ENCODE measurements at places on chromosomes 2 and 18.
A peak's percentile ranks its signal among the peaks of the same experiment; 100 is the strongest.

GRCh38 chr2:21233194-21233593, 109.4 kb downstream of the TDRD15 start:
- no peak for DNase-seq

DNA sequence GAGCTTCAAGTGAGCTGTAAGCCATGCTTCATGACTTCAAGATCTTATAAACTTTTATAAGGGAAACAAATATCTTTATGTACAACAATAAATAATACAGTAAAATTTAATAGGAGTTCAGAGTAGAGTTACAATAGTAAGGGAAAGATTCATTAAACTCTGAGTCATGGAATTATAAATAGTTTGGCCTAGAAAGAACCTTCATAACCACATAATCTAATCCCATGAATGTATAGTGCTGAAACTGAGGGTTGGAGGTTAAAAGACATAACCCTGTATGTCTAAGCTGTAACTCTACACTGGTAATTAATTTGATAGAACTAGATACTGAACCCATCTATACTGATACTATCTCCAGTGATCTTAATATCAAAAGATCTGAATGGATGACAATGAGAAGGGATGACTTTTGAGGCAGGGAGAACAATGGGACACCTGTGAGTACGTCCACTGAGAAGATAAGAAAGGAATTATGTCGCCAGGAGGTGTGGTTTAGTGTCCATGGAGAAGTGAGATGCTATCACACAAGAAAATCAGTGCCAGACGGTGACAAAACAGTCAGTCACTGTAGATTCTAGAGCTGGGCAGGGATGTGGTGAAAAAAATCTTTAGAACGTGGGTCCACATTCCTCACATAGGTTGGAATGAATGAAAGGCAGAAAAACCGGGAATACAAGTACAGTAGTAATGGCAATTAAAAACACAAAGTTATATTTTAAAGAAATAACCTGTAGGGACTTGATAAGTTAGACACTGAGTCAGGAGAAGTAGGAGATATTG, 1.1 kb downstream of the IL1F10 start:
- DNase-seq: no peak

GRCh38 chr18:37578886-37579513, 13.4 kb upstream of the CELF4 start:
- no peak for DNase-seq

GRCh38 chr18:7221424-7222155, 9.3 kb upstream of the LRRC30 start:
- DNase-seq: no peak

- DNase-seq: no peak
These were observed 58.4 kb downstream of the RABL2A start for GRCh38 chr2:113685471-113685870.

DNA sequence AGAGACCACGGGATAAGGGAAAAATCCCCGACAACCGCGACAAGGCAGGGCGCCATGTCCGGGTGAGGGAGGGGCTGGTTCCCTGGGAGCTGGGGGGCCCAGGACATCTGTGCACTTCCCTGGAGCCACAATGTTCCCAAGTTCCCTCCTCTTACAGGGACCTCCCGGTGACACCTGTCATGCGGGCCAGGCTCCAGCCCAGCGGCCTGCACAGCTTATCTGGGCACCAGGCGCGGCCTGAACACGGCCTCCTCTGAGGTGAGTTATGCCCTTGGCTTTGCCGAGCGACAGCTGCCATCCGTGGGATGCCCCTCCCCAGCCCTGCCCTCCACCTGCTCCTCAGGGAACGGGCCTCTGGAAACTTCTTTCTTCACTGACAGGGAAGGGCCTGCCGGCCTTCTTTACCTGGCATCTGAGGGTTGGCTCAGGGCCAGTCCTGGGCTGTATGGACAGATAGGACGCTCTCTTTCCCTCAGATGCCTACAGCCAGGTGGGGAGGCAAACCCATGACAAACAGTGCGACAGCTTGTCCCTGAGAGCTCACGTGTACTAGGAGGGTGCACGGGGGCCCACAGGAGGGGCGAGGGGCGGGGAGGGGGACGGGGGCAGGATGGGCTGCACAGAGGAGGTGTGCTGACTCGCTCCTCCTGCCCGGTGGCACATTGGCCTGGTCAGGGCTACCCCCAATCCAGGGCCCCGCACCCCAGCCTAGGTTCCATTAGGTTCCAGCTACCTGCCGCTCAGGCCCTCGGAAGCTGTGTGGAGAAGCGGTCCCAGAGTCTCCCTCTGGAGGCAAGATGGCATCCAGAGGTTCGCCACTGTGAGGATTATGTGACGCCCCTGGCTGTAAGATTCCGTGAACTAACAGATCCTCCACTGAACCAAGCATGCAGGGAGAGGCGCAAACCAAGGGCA, 34.9 kb upstream of the HPCAL1 start:
- no peak for DNase-seq

GRCh38 chr18:38750751-38751150, 1185.2 kb upstream of the CELF4 start:
- no peak for DNase-seq

GRCh38 chr2:232321156-232321816, 57.3 kb upstream of the ALPP start:
- no peak for DNase-seq

GRCh38 chr2:75199428-75200011, at the start of gene TACR1:
TSS of gene TACR1 (minus strand) at chr2:75199520. CDS start at chr2:75198934, 586 bp downstream.
- DNase-seq: no peak

GRCh38 chr2:188291617-188292347, at the start of gene GULP1:
TSS of gene GULP1 (plus strand) at chr2:188291874. CDS start at chr2:188477703, 185,829 bp downstream.
- DNase-seq: no peak

- no peak for DNase-seq
These were observed 152.6 kb downstream of the EXOC6B start for GRCh38 chr2:72673279-72673678.

- DNase-seq: no peak
These were observed 21.7 kb downstream of the KCTD18 start for GRCh38 chr2:200488169-200488568.

- no peak for DNase-seq
These were observed 4.6 kb upstream of the ST8SIA3 start for GRCh38 chr18:57347784-57348183.

- DNase-seq: no peak
These were observed 2.9 kb upstream of the DSG4 start for GRCh38 chr18:31373641-31374040.

- DNase-seq: no peak
These were observed 53.0 kb upstream of the LCLAT1 start for GRCh38 chr2:30394096-30394495.

- no peak for DNase-seq
These were observed 138.7 kb upstream of the AQP4 start for GRCh38 chr18:27004056-27004829.

DNA sequence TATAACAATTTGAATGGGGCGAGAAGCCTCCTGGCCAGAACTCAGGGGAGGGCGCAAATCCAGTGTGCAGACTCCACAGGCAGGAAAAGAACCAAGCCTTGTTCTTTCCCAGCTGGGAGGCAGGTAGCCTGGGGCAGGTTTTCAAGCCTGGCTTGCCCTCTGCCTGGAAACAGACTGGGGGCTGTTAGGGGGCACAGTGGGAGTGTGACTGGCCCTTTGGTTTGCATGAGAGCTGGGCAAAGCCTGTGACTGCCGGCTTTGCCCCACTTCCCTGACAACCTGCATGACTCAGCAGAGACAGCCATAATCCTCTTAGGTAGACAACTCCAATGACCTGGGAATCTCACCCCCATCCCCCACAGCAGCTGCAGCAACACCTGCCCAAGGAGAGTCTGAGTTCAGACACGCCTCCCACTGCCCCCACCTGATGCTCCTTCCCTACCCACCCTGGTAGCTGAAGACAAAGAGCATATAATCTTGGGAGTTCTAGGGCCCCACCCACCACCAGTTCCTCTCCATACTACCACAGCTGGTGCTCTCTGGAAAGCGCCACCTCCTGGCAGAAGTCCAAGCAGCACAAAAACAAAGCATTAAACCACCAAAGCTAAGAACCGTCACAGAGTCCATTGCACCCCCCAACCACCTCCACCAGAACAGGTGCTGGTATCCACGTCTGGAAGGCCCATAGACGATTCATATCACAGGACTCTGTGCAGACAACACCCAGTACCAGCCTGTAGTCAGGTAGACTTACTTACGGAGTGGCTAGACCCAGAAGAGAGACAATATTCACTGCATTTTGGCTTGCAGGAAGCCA, 402.5 kb downstream of the STK39 start:
- DNase-seq: no peak

- no peak for DNase-seq
These were observed 39.9 kb downstream of the PLEKHB2 start for GRCh38 chr2:131145040-131145439.

DNA sequence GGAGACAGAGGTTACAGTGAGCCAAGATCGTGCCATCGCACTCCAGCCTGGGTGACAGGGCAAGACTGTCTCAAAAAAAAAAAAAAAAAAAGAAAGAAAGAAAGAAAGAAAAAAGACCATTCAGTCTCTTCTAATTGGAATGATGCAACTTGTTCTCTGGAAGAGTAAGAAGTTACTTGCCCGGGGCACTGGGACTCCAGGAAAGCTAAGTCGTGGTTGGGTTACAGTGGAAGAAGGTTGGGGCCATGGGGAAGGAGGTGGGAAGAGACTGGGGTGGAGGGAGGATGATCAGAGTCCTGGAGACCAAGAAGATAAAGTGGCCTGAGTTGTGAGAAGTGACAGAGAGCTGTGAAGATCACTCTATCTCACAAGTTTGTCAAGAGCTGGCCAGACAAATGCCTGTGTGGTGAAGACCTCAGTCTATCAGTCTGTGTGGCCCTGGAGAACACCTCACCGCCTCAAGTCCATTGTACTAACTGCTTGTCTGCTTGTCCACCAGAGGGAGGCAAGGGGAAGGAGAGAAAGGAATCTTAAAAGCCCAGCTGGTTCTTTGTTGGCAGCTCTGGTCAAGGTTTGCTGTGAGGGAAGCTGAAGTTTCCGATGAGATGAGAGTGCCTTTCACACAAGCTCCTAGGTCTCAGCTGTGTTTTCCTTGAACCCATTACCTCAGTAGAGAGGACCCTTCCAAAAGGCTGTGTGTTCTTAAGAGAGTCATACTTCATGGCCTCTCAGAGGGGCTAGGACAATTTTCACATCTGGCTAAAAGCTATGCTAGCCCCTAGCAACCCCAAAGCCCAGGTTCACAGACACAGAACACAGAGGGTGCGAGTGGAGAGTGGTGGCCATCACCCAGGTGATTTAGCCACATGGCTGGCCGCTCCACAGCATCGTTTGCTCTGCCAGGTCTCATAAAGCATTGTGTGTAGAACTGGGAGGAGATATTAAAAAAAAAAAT, 72.0 kb upstream of the TMEM178A start:
- no peak for DNase-seq

- DNase-seq: no peak
These were observed 214.7 kb downstream of the SS18 start for GRCh38 chr18:25875551-25876240.

GRCh38 chr2:241636182-241637017, 558 bp downstream of the THAP4 start:
- no peak for DNase-seq

DNA sequence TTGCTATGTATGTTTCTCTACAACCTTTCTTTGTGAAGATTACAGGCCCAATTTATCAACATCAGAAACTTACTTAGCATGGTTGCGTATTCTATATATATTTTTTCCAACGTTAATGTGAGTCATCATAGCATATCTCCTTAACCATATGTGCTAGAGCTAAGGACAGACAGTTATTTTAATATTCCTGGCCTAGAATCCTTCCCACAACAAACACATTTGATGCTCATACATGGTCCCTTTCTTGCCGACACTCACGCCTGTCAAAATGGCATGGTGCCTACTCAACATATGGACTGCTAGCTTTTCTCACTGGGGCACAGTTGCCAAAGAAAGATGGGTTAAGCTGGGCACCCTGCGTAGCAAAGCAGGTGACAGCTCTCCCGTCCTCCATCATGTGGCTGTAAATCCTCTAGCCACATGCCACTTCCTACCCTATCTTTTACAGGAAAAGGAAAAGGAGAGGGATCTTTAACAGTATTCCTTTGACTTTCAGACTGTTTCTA, 75.2 kb upstream of the GALNT5 start:
- no peak for DNase-seq

GRCh38 chr2:217047209-217047608, 187.3 kb upstream of the TNP1 start:
- no peak for DNase-seq

DNA sequence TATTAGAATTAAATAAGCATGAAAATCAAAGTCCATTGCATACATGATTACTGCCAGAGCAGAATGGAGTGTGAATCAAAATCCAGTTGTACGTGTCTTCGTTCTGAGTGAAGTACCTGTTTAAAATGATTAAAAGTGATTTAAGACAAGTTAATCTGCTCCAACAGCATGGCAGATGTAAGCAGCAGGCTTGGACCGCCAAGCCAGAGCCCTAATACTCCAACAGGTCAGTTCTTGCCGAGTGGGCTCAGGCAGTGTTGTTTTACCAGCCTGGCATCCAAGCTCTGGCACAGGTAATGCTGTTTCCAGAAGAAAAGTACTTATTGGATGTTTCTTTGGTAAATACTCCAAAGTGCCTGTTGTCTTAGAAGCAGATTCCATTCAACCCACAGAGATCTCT, 171.4 kb upstream of the EPAS1 start:
- no peak for DNase-seq

GRCh38 chr2:142915502-142915901, 38.0 kb downstream of the KYNU start:
- no peak for DNase-seq

- no peak for DNase-seq
These were observed 111.3 kb downstream of the PLCL1 start for GRCh38 chr2:197915548-197916265.

DNA sequence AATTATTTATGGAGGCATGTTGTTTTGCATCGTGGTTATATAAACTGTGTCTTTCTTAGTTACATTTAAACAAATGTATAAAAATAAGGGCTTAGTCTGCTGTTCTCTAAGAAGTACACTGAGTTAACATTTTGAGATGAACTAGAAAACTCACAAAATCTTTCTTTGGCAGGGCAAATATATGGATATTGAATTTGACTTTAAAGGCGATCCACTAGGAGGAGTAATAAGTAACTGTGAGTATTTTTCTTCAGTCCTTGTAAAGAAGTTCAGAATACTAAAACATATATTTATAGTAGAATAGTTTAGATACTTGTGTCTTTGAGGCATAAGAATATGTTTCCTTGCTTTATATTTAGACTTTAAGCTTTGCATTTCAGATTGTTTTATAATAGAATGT, 104.8 kb downstream of the MYO1B start:
- DNase-seq: no peak

GRCh38 chr2:37523814-37524362, 147.6 kb downstream of the CDC42EP3 start:
- DNase-seq: peak; percentile 5

GRCh38 chr2:238170386-238171071, 11.8 kb downstream of the ERFE start:
- no peak for DNase-seq

DNA sequence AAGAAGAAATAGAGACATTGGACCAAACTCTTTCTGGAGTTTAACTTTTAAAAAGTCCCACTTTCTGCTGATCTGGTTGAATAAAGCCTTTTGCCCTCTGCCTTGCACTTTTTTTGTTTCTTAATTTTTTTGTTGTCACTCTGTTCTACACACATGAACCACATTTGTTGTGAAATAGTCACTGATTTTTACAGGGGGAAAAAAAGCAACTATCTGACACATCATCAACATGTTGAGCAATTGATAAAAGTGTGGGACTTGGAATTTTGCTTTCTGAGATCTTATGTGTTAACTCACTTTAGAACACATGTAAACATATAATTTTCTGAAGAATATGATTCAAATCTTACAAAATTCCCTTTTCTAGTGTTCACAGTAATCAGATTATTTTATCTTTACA, 414.8 kb upstream of the FIGN start:
- no peak for DNase-seq

- no peak for DNase-seq
These were observed 7.1 kb downstream of the ATOH8 start for GRCh38 chr2:85760872-85761271.

GRCh38 chr18:36494160-36494437, 196.6 kb downstream of the FHOD3 start:
- DNase-seq: no peak
